ENCODE measurements at places on chromosomes 12 and 14.

DNA sequence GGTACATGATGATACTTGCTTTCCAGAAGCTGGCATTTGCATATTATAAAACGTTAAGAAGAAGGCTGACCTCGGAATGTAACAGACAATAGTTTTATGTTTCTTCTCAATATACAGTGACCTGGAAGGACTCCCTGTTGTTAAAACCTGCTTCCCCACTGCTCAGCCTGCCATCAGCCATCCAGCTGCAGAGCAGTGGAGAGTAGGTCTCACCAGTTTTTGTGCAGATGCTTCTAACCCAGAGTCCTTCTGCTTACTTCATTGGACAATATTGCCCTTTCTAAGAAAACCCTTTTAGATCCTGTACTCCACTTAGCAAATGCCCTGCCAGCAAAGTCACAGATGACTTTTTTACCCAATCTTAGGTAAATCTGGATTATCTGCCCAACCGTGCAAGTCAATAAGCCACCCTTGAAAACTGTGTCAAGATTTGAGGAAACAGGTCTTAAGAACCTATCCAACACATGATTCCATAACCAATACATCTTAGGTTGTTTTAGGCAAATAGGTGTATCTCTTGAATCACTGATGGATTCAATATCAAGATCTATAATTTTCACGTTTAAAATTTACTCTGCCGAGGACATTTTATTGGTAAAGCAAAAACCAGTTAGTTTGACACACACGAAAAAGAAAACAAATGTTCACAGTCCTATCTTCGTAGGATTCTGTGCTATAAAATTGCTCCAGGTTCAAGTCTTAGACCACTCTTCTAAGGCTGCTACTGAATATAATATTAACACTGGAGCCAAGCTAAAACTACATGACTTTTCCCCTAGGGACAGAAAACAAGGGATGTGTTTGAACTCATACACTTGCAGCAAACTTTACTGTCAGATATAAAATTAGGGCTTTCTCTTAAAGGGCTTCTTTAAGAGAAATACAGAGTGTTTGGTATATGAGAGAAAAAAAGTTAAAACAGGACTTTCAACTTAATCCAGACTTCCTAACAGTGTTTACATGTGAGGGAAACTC is 5.7 kb downstream of the PHLDA1 start:
- DNase-seq = no peak

GRCh38 chr14:56207626-56208292 is 89.5 kb downstream of the PELI2 start:
- DNase-seq = peak; percentile 13

- no peak for DNase-seq
Observed at GRCh38 chr14:50762001-50762930, 68.7 kb downstream of the NIN start.

- DNase-seq = peak; percentile 45
Observed at GRCh38 chr12:52149651-52150241, 42.1 kb downstream of the KRT80 start.

DNA sequence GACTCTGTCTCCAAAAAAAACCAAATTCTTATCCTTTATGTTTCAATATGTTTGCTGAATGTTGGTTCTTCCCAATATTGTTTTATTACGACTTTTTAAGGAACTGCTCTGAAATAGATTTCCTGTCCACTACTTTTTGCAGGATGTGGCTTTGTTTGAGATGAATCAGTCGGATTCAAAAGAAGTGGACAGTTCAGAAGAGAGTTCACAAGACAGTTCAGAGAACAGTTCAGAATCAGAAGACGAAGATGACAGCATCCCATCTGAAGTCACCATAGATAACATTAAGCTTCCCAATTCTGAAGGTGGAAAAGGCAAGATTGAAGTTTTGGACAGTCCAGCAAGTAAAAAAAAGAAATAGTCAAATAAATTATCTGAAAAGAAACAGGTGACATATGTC is 8.2 kb downstream of the NOPCHAP1 start:
- DNase-seq = no peak

- DNase-seq = no peak
Observed at GRCh38 chr12:49366096-49366651, 1.1 kb upstream of the SPATS2 start.

- no peak for DNase-seq
Observed at GRCh38 chr12:110028323-110028722, 20.0 kb downstream of the C12orf76 start.

DNA sequence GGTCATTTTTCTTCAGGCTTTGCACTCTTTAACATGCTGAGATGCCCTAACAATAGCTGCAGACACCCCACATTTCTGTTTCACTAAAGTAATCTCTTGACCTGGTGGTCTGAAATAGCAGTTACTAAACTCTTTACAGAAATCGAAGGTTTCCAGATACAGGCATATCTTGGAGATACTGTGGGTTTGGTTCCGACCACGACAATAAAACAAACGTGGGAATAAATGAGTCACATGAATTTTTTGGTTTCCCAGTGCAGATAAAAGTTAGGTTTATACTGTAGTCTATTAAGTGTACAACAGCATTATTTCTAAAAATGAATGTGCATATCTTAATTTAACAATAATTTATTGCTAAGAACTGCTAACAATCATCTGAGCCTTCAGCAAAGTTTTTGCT is 208.7 kb downstream of the EGLN3 start:
- no peak for DNase-seq

GRCh38 chr14:104254735-104255400 is 116.5 kb downstream of the KIF26A start:
- DNase-seq = no peak

GRCh38 chr14:69996216-69996615 is 117.0 kb downstream of the SMOC1 start:
- no peak for DNase-seq

- peak; percentile 72 for DNase-seq
Observed at GRCh38 chr14:53946404-53947093, 10.1 kb downstream of the BMP4 start.

GRCh38 chr14:45261209-45261608 is 8.2 kb upstream of the MIS18BP1 start:
- DNase-seq = no peak
